ENCODE measurements at places on chromosomes 3 and 15.

DNA sequence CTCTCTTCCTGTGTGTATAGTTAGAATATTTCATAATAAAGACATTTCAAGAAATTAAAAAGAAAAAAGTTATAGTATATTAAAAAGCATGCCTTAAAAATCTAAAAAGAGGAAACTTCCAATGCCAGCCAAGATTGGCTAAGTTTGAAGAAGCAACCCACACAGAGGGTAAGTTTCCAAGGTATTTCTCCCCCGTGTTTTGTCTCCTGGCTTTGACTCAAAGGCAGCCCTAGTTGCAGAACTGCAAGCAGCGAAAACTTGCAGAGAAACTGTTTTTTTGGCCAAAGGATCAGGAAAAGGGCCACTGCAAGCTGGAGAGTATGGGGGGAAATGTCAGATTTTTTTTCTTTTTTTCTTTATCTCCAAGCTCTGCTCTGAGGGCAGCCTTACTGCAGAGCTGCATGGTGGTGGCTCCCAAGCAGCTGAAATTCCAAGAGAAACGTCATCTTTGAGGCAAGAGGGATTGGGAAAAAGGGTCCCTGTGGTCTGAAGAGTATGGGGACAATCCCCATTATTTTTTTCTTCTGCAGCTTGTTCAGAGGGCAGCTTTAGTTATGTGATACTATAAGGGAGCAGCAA lies 23.0 kb downstream of the HACL1 start:
- DNase-seq = no peak

DNA sequence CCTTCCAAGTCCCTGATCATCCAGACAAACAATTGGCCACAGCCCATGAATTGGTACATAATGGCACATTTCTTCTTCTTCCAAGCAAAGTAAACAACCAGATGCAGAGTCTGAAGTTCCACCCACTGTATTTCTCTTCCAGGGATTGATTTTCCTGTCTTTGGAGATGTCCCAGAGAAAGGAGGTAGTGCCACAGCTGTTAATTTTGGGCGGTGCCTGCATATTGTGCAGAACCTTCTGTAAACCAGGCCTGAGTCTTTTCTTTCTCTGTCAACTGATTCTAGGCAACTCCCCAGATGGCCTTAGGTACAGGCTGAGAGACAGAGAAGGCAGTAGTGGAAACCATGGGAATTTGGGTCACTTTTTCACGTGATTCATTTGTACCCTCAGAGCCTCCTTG lies 73.5 kb upstream of the TNIK start:
- no peak for DNase-seq

- DNase-seq = no peak
Measured at GRCh38 chr3:153166206-153166605, 4.2 kb downstream of the RAP2B start.

DNA sequence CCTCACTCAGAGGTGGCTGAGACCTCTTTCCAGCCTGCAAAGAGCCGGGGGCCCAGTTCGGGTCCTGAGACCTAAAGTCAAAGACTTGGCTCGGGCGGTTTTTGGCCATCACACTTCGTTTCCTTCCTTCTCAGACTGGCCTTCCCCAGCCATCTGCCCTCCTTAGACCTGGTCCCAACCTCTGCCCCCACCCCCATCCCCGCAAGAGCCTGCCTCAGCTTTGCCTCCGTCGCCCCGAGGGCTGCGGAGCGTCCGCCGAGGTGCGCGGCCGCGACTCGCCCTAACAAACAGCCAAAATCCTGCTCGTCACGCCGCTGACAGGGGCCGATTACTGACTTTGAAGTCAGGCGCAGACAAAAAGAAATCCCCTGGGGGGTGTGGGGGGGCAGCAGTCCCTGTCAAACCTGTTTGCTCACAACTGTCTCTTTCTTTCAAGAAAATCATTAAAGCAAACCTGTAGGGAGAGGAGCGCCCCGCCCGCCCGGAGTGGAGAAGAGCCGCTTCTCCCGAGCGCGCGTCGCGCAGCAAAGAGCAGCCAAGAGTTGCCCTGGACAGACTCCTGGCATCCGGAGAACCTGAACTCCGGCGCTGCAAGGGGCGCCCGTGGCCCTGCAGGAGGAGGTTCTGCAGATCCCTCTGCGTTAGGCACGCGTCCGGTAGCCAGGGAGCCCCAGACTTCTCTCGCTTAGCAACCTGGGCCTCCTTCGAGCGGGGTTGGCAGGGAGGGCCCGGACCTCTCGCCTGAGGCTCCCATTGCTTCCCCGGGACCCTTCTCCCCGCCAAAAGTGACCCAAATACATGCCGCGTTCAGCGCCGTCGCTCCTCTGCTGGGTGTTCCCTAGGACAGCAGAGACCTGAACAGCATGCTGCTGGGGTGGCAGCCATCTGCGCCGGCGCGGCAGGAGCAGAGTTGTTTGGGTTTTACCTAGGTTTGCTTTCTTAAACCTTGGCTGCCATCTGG lies 4.5 kb downstream of the SOX14 start:
- DNase-seq = no peak

DNA sequence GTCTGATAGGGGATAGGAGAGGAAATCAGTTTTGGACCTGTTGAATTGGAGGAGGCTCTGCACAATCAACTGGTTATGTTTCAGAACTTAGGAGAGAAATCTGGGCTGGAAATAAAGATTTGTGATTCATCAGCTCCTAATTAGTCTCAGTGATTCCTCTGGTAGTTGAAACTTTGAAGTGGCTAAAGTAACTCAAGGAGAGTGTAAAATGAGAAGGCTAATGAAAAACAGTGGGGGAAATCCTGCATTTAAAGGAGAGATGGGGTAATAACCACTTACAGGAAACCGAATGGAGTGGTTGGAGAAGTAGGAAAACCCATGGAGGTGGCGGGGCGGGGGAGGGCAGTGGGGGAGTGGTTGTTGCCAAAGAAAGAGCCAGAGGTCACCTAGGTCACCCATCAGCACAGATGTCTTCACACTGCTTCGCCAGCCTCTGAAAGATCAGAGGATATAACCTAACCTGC lies 32.6 kb downstream of the MAP2K5 start:
- DNase-seq = no peak

All from SHP77 treated with DMSO at 0.1 percent for 48 hours (cell line).